ENCODE measurements at places on chromosomes 12 and 14.
A peak's percentile ranks its signal among the peaks of the same experiment; 100 is the strongest.

- DNase-seq, result no peak
These were observed 3.5 kb upstream of the KLRK1 start for GRCh38 chr12:10393291-10393690.

- DNase-seq, result no peak
These were observed 155.6 kb downstream of the SLC6A15 start for GRCh38 chr12:84756961-84757360.

GRCh38 chr14:75523771-75524171 lies 1.5 kb downstream of the BATF start:
- DNase-seq, result no peak

- DNase-seq, result no peak
These were observed 391.7 kb downstream of the TMEM117 start for GRCh38 chr12:44227616-44228015.

DNA sequence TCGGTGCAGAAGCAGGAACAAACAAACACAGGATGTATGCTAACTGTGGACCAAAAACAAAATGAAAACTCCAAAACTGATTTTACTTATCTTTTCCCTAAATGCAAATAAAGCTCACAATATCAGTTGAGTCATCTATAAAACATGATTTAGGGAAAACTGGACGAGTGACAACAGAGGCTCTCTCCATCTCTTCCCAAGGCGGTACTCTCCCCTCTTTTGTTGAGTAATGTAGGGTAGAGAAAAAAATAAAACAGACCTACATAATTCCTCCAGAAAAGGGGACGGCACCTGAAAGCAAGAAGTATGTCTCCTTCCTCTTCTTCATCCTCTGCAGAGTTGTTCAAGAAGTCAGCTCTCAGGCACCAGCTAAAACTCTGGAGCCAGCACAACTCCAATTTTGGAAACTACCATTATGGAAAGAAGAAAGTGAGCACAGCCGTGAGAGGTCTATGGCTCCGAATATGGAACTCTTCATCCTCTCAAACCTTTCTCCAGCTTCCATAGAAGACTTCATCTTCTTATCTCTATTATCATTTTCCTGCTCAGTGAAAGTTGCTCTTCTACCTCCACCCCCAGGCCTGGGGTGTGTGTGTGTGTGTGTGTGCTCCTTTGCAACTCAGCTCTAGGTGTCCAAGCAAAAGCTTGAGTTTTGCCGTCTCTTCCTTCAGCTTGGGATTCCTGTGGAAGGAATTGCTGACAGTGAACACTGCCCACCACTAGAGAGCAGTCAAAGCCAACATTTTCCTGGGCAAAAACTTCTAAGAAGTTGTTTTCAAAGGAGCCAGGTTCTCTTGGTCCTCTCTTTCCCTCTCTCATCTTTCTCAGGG lies 155.4 kb downstream of the DIO2 start:
- no peak for DNase-seq

DNA sequence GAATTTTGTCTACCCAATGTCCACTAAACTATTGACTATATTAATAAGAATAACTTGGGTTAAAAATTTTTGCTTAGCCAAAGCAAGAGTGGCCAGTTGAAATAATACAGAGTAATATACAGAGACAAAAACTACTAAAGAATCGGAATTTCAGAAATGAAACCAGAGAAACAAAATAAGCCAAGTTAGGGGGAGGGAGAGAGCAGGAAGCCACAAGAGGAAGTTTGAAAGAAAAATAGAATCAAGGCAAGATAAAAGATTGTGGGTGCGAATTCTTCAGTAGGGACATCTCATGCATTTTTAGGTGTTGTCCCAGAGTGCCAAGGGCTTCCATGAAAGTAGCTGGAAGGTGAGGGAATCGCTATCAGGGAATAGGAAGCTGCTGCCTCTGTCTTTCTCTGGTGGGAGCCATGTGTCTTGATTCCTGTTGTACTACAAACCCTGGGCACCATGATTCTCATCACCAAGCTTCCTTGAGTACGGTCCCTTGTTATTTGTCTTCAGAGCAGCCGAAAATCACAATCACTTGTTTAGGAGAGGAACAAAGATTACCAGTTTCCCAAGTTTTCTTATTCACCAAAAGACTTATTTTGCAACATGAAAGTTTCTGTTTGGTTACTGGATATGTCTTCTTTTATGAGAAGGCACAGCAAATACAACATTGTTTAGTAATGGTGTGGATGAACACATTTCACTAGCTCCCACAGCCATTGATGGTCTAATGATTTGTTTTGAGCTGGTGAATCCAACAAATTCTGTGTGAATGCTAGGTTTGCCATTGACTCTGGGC lies 16.7 kb downstream of the NEUROD4 start:
- peak; percentile 2 for DNase-seq

DNA sequence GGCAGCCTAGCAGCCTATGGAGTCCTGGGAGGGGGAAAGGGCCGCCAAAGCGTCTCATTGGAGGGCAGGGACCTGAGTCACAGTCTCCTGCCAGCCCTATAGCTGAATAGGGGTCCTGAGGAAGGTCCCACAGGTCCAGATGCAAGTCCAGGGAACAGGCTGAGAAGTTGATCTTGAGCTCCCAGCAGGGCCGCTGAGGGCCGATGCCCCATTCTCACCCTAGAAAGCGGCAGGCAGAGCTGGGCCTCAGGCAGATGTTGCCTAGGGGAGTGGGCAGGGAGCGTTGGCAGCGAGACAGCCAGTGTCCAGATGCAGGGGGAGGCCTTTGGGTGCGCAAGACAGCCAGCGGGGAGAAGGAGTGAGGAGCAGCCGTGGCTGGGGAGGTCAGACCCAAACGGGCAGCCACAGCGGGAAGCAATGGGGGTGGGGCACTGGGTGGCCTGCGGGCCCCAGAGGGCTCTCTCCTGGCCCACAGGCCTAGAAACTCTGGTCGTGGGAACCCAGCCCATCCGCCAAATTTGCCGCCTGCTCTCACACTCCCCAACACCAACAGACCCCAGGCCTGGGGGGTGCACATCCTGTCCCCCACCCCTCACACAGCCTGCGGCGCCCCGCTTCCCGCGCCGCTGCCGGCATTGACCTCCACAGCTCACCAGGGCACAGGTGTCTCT lies 1.1 kb downstream of the HDAC7 start:
- peak; percentile 34 for DNase-seq

GRCh38 chr14:53606203-53606602 lies 350.4 kb downstream of the BMP4 start:
- no peak for DNase-seq

DNA sequence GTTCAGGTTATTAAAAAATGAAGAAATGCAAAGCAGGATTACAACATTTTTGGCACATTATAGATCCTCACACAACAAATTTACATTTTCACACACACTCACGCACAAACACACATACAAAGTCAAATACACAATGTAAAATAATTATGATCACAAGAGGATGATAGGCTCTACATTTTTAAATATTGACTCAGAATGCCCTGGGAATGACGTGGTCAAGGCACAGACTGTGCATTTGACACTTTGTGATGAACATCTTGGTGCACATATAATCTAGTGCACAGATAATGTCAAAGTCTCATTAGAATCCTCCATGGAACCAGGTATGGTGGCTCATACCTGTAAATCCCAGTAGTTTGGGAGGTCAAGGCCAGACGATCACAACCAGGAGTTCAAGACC lies 49.4 kb downstream of the DPF3 start:
- no peak for DNase-seq

DNA sequence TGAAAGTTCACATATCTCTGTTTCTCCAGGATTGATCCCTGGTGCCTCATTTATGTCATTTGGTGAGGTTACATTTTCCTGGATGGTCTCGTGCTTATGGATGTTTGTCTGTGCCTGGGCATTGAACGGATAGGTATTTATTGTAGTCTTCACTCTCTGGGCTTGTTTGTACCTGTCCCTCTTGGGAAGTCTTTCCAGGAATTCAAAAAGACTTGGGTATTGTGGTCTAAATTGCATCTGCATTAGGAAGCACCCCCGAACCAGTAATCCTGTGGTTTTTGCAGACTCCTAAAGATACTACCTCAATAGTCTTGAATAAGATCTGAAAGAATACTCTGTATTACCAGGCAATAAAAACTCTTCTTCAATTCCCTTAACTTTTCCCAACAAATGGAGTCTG lies 720.8 kb downstream of the SLC6A15 start:
- DNase-seq, result no peak

All from central memory CD4-positive, alpha-beta T cell (primary cell).